ENCODE measurements at places on chromosomes 4 and X.

DNA sequence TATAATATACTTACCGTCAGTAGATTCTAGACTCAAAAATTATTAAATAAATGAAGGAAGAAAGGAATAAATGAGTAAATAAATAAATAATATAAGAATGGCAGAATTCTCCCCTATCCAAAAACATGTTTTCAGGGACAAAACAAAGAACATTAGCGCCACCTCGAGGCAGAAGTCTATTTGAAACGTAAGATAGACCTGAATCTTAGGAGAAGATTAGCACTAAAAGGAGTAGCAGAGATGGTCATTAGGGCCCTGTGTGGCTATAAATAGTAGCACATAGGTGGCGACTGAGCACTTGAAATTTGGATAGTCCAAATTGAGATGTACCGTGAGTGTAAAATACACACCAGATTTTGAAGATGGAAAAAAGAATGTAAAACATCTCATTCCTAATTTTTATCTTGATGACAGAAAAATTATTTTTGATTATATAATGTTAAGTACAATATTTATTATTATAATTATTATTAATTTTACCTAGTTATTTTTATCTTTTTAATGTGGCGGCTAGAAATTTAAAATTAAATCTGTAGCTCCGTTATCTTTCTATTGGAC is 24.3 kb upstream of the SRD5A3 start:
- DNase-seq: peak; percentile 48

DNA sequence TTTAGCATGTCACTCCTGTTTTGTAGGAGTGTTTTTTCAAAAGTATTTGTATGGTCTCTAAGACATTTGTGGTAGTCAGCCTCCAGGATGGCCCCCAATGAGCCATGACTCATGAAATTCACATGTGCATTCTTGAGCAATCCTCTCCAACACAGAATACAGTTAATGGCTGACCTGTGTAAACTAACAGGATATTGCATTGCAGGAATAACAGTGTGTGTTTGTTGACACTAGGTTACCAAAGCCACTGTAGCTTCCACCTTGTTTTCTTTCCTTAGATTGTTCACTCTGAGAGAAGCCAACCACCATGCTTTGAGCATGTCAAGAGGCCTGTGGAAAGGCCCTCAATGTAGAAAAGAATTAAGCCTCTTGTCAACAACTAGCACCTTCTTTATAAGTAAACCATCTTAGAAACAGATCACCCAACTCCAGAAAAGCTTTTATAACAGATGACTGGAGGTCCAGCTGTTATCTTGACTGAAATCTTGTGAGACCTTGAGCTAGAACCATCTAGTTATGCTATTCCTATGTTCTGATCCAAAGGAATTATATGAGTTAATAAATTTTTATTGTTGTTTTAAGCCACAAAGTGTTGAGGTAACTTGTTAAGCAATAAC is 28.5 kb downstream of the TBCK start:
- DNase-seq: peak; percentile 79

DNA sequence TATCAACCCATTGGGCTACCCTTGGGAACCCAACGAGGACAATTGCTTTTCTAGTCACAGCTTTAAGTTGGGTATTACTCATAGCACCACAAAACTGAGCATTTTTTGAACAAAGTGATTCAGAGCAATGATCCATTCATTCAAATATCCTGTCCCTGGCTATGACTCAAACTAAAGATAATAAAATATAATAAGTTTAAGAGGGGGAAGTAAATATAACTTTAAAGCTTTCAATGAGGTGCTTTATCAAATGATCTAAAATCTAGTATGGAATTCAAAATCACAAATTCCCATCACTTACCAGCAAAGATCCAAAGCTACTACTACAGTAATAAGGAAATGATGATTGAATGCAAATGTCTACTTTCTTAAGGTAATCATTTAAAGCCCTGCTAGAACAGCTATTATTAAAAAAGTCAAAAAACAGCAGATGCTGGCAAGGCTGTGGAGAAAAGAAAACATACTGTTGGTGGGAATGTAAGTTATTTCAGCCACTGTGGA is 39.8 kb upstream of the S100G start:
- DNase-seq: peak; percentile 75

DNA sequence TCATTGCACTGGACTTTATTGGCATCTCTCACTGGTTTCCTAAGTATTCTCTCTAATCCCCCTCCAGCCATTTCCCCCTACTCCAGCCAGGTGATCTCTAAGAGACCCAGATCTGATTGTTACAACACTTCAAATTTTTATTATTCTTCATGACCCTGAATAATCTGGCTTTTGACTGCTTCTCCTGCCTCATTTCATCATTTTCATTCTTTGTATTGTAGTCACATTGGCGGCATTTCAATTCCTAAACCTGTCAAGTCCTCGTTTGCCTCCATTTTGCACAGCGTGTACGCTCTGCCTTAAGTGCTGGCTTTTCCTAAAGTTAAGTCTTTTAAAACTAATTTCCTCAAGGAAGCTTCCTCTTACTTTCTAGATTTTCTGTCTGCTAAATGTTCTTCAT is 31.6 kb downstream of the UBE2K start:
- DNase-seq: peak; percentile 8

DNA sequence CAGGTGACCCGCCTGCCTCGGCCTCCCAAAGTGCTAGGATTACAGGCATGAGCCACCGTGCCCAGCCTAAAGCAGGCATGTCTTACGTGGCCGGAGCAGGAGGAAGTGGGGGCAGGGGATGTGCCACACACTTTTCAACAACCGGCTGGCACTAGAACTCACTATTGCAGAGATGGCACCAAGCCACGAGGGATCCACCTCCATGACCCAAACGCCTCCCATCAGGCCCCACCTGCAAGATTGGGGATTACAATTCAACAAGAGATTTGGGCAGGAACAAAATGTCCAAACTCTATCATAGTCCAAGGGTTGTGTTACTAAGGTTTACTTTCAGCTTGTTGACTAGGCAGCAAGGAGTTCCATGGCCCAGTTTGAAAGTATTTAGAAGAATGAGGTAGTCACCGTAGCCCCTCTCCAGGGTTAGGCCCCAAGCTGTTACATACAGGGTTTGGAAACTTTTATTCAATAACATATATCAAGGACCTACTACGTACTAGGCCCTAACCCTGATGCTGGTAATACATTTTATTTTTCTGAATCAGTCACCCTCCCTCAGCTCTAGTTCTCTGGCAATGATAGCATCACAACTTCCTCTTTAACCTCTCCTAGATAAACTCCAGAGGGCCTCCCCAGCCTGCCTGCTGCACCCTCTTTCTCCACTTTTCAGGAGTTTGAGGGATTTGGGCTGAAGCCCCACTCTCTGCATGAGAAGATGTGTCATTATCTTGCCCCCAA is 18.0 kb upstream of the TBC1D14 start:
- DNase-seq: no peak

DNA sequence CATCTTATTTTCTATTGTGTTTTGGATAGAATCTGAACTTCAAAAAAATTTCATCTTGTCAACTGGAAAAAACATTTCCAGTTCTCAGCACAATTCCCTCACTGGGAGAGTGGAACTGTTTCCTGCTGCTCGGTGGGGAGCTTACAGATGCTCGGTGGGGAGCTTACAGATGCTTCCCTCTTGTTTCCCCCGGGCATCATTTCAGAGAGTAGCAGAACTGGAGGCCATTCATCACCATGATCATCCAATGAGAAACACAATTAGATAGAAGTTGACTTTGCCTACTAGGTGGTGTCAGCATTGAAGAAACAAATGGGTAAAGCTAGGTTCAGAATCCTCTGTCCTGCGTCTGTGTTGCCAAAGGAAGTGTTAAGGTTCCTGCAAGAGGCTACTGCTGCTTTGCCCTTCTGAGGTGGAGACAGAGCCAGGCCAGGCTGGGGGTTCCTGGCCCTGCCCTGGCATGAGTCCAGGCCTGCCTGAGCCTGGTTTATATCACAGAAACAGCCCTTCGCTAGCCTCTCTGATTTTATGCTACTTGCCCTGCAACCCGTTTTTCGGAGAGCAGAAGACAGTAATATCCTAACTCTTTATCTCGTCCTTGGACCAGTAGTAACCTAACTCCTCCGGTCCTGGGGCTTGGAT is 70.6 kb downstream of the TAPT1 start:
- DNase-seq: no peak

GRCh38 chrX:51742586-51742985 is 656 bp upstream of the GSPT2 start:
- DNase-seq: no peak

GRCh38 chrX:9905288-9905687 is 61.9 kb upstream of the CLDN34 start:
- no peak for DNase-seq

- DNase-seq: peak; percentile 49
These were observed 73.0 kb upstream of the WDFY3 start for GRCh38 chr4:85039526-85039925.

Data from fibroblast of skin of left quadriceps (primary cell).